ENCODE measurements at places on chromosomes 1 and 21.

DNA sequence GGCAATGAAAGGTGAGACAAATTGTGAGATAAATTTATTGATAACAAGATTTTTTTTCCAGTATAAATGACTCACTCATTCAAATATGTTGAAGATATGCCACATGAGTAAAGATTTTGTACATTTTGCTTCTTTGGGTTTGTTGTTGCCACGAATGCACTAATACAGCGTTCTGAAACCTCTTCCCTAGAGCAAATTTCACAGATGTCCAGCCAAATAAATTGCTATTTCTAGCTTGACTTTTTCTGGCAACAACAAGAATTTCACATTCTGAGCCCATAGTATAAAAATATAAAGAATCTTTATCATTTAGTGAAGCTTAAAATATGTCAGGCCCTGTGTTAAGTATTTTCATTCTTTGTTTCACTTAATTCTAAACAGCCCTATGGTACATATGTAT lies 114.5 kb upstream of the COL24A1 start:
- no peak for DNase-seq

- DNase-seq: no peak
Observed at GRCh38 chr1:248871837-248872401, 13.0 kb upstream of the ZNF692 start.

DNA sequence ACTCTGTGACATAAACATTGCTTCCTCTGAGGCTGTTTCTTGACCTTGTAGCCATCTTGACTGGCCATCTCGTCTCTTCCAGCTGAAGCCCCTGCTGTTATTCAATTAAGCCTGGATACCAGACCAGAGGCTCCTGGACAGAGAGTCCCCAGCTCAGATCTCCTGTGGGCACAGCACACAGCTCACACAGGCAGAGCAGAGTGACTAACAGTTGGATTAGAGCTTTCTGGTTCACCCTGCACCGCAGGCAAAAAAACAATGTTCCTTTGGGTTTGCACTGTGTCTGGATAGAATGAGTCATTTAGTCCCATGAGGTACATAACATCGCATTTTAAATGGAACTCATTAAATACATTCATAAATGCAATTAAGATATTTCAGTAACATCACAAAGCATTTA lies 33.4 kb upstream of the USH2A start:
- DNase-seq: no peak

GRCh38 chr21:44800103-44800502 lies 1.5 kb downstream of the UBE2G2 start:
- no peak for DNase-seq

- DNase-seq: no peak
Observed at GRCh38 chr21:33924766-33925100, 9.1 kb upstream of the ATP5PO start.

DNA sequence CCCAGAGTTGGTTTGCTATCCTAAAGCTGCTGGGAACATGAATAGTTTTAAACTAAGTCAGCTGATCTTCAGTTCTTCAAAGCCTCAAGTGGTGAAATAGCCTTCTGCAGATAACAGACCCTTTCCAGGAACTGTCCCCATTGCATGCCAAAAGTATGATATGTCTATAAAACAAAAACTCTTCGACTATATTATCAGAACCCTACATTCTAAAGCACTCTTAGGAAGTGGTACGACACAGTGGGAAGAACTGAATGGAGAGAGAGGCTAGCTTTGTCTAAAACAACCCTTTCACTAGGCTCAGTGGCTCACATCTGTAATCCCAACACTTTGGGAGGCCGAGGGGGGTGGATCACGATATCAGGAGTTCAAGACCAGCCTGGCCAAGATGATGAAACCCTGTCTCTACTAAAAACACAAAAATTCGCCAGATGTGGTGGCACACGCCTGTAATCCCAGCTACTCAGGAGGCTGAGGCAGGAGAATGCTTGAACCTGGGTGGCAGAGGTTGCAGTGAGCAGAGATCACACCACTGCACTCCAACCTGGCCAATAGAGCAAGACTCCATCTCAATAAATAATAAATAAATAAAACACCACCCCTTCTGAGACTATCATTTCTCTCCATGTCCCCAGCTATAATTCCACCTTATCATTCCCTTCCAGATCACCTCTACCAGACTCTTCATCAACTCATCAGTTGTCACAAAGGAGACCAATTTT lies 2.2 kb upstream of the FRRS1 start:
- DNase-seq: no peak

- peak; percentile 22 for DNase-seq
Observed at GRCh38 chr1:186304982-186305949, 69.8 kb downstream of the TPR start.

DNA sequence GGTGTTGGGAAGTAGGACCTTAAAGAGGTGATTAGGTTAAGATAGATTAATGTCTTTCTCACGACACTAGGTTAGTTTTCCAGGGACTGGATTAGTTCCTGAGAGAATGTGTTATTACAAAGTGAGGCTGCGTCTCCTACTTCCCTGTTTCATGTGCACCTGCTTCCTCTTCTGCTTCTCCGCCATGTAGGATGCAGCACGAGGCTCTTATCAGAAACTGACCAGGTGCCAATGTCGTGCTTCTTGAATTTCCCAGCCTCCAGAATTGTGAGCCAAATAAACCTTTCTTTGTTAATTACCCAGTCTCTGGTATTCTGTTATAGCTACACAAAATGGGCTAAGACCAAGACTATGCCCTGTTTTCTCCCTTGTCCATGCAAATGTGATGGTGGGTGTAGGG lies 152.2 kb upstream of the LMO4 start:
- DNase-seq: no peak
